Left ventricle myocardium inferior (tissue), 1 donor: ENCODE measurements at places on chromosomes 7 and 10. TPM values are rescaled to one million over a fixed set of nuclear protein-coding genes. Genes with fewer than 3 reads are reported as not detected.

- no peaks in the 10 kb centered on the region for H3K4me1 ChIP-seq
- no peaks in the 10 kb centered on the region for H3K36me3 ChIP-seq
- no peak overlapping the region for H3K27ac ChIP-seq
- no peak overlapping the region for H3K4me3 ChIP-seq
- DNase-seq: no peak
These were observed 60.5 kb downstream of the PPP1R17 start for GRCh38 chr7:31747553-31747952.

- H3K27ac ChIP-seq: no peak overlapping the region
- H3K4me3 ChIP-seq: no peak overlapping the region
- H3K36me3 ChIP-seq: peaks cover 42% of the 10 kb centered on the region
- DNase-seq: no peak
- no peaks in the 10 kb centered on the region for H3K27me3 ChIP-seq
These were observed 130.4 kb upstream of the AOAH start for GRCh38 chr7:36854652-36855051.

The TAC1 gene
- total RNA-seq: not detected

DNA sequence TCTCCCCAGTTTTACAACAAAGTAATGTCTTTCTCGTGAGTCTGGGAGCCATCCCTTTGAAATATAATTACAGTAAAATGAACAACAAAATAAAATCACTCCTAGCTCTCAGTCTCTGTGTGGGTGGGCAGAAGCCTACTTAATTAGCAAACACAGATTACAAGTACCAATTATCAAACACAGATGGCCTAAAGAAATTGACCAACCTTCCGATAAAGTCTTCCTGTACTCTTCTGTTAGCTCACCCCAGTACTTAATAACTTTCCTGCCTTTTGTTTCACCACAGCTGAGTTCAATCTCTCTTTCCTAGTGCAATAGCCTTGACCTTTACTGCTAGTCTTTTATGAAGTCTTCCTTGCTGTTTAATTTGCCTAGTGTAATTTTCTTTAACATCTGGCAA is 719.2 kb upstream of the MBL2 start:
- H3K36me3 ChIP-seq: no peaks in the 10 kb centered on the region
- H3K27me3 ChIP-seq: no peaks in the 10 kb centered on the region
- peaks cover 24% of the 10 kb centered on the region for H3K4me1 ChIP-seq
- no peak for DNase-seq

The C10orf67 gene
- 0.36 TPM for total RNA-seq

DNA sequence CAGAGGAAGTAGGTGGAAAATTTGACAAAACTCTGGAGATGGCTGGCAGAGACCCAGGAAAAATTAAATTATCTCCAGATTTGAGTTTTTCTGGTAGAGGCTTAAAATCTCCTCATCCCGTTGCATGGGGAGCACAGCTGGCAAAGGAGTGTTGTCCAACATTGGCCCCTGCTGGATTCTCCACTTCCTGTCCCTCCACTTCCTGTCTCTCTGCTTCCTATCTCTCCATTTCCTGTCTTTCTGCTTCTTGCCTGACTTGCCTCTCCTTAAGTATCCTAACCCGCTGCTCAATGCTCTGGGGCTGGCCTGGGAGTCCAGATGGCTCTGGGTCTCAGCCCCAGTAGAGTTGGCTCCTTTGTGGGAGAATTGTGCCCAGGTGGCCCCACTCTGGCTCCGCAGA is 65.8 kb upstream of the EMX2 start:
- no peak overlapping the region for H3K4me3 ChIP-seq
- H3K27ac ChIP-seq: peak overlapping the region; percentile 55
- H3K27me3 ChIP-seq: peaks cover 95% of the 10 kb centered on the region
- no peak for DNase-seq

DNA sequence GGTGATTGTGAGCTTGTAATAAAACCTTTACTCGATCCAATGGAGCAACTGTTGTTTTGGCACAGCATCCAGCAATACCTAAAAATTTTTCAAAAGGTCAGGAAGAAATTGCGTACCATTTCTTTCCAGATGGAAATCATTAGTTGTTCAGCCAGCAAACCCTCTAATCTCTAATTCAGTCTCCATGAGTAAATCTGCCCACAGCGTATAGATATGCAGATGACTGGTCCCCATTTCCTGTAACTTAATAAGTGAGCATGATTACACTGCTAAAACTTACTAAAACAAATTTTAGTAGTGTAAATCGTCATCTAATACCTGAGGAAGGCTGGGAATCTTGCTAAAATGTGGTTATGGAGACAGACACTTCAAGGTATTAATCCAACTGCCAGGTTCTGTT is 10.6 kb downstream of the SLC25A16 start:
- DNase-seq: no peak
- H3K27me3 ChIP-seq: no peaks in the 10 kb centered on the region
- no peak overlapping the region for H3K27ac ChIP-seq
- no peak overlapping the region for H3K4me3 ChIP-seq
- peaks cover 39% of the 10 kb centered on the region for H3K36me3 ChIP-seq
- no peaks in the 10 kb centered on the region for H3K4me1 ChIP-seq

The SAP25 gene
- 1.1 TPM for total RNA-seq

- no peak overlapping the region for H3K4me3 ChIP-seq
- H3K4me1 ChIP-seq: peaks cover 10% of the 10 kb centered on the region
- H3K27ac ChIP-seq: no peak overlapping the region
- no peaks in the 10 kb centered on the region for H3K36me3 ChIP-seq
These were observed 135.0 kb downstream of the RTKN2 start for GRCh38 chr10:62133618-62134017.

The EBLN1 gene
- total RNA-seq: not detected

The ZNF736 gene
- total RNA-seq: 4.1 TPM

DNA sequence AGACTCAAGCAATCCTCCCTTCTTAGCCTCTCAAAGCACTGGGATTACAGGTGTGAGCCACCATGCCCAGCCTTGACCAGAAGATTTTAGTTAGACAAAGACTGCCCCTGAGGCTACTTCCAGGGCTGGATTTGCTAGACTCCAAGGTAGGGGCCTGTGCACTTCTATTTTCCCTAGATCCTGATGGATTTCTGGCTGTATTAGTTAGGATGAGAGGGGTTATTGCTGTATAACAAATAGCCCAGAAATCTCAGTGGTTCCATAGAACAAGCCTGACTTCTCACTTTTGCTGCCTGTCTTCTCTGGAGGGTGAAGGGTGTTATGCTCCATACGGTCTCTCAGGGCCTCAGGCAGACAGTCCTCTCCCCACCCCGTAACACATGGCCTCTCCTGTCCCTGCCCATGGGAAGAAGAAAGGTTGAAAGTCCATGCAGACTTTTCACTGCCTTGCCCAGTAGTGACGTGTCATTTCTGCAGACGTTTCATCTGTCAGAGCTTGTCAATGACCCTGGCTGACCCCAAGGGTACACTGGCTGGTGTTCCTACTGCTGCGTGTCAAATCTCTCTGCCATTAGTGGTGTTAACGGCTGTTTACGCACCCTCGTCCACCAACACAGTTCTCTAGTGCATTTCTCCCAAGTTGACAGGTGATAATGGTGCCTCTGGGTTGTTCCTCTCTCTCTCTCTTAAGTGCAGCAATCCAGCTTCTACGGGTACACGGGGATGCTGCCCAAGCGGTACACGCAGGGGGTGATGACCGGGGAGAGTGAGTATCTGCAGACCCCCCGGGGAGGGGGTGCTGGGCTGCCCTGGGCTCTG is 11.6 kb downstream of the SLC29A4 start:
- H3K36me3 ChIP-seq: no peaks in the 10 kb centered on the region
- no peak overlapping the region for H3K27ac ChIP-seq
- no peak overlapping the region for H3K4me3 ChIP-seq
- H3K27me3 ChIP-seq: peaks cover 38% of the 10 kb centered on the region

DNA sequence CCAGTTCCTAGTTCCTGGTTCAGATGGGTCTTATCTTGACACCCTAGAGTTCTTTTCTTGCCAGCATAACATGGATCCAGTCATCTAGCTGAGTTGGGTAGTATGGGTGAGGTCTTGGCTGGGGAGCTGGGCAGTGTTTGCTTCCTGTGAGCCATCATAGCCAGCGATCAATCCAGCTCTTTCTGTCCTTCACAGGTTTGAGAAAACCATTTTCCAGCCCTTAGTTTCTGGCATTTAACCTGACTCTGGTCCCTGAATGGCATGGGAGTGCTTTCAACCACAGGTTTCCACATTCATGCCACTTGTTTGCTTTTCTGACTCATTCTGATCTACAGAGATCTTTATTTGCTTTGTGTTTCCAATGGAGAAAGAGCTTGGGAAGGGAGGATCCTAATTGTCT is 8.6 kb downstream of the SLC13A1 start:
- no peaks in the 10 kb centered on the region for H3K4me1 ChIP-seq
- H3K27ac ChIP-seq: no peak overlapping the region
- H3K36me3 ChIP-seq: no peaks in the 10 kb centered on the region
- no peak for DNase-seq
- H3K27me3 ChIP-seq: no peaks in the 10 kb centered on the region

- DNase-seq: no peak
- no peak overlapping the region for H3K27ac ChIP-seq
- H3K36me3 ChIP-seq: peaks cover 8% of the 10 kb centered on the region
- H3K27me3 ChIP-seq: no peaks in the 10 kb centered on the region
- H3K4me1 ChIP-seq: peaks cover 5% of the 10 kb centered on the region
These were observed 94.4 kb downstream of the VOPP1 start for GRCh38 chr7:55477781-55478374.

GRCh38 chr10:23742368-23742767 is 303.5 kb downstream of the OTUD1 start:
- H3K27me3 ChIP-seq: peaks cover 28% of the 10 kb centered on the region
- H3K4me3 ChIP-seq: no peak overlapping the region
- no peaks in the 10 kb centered on the region for H3K4me1 ChIP-seq
- DNase-seq: no peak
- H3K27ac ChIP-seq: no peak overlapping the region

- no peak overlapping the region for H3K4me3 ChIP-seq
- H3K36me3 ChIP-seq: no peaks in the 10 kb centered on the region
- H3K27ac ChIP-seq: no peak overlapping the region
- DNase-seq: no peak
These were observed 321.7 kb downstream of the WDR37 start for GRCh38 chr10:1377740-1378397.

The PTPN20 gene
- 13.0 TPM for total RNA-seq

The HOXA10 gene
- total RNA-seq: not detected

The FZD1 gene
- 14.1 TPM for total RNA-seq

DNA sequence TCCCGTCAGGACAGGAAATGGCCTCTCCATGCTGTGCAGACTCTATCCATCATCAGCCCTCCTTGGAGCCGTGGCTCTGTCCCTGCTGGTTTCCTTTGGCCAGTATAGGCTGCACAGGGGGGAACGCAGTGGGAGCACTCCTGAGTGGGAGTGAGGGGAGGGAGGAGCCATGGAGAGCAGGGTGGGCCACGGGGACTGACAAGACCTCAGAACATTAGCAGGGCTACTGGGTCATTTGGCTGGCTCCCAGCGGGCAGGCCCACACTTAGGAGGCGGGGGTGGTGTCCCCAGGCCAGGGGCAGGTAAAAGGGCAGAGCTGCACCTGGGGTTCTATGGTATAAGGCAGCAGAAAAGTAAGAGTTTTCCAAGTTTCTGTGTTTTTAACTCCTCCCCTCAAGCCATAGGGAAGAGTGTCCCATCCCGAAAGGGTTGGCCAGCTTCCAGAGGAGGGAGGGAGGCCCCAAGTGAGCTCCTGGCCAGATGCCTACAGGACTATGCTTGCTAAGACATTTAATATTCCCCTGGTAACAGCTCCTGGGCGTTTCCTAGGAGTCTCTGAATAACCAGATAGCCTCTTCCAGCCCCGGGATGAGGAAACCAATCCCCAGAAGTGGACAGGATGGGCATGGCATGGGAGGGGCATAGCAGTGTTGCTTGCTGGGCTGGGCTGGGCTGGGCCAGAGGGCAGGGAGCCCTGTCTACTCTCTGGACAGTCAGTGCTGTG is 5.5 kb upstream of the OPN4 start:
- H3K4me1 ChIP-seq: peaks cover 59% of the 10 kb centered on the region
- peak; percentile 54 for DNase-seq
- no peaks in the 10 kb centered on the region for H3K27me3 ChIP-seq
- no peak overlapping the region for H3K4me3 ChIP-seq

- no peak overlapping the region for H3K4me3 ChIP-seq
- H3K4me1 ChIP-seq: no peaks in the 10 kb centered on the region
- H3K36me3 ChIP-seq: no peaks in the 10 kb centered on the region
These were observed 1077.1 kb downstream of the TYW1 start for GRCh38 chr7:68073701-68074100.
